Tongue (tissue), 3 donors: ENCODE measurements at places on chromosomes 13 and 19. TPM values are rescaled to one million over a fixed set of nuclear protein-coding genes. Genes with fewer than 3 reads are reported as not detected.

PPAN gene
- total RNA-seq, result 21.7 TPM

DNA sequence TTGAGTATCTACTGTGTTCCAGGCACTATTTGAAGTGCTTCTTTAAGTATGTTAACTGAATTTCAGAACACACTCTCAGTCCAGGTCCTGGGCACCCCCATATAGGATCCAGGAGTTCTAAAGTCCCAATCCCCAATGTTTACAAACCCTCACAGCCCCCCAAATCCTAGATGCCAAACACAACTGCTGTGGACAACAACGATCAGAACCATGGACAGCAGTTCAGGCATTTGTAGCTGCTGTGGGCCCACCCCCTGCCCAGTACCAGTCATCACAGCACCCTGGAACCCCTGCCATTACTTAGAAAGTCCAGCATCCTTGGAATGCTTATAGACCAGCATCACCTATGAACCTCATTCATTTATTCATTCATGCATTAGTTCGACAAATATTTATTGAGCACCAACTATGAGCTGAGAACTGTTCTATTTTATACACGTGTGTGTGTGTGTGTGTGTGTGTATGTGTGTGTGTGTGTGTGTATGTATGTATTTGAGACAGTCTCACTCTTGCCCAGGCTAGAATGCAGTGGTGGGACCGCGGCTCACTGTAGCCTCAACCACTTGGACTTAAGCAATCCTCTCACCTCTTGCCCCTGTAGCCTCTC lies 19.3 kb upstream of the SDHAF1 start:
- DNase-seq, result peak; percentile 47

GRCh38 chr19:39362682-39363657 lies 20.7 kb downstream of the SAMD4B start:
- DNase-seq, result no peak

GRCh38 chr13:65166675-65167074 lies 2063.5 kb downstream of the PCDH9 start:
- no peak for DNase-seq

DNA sequence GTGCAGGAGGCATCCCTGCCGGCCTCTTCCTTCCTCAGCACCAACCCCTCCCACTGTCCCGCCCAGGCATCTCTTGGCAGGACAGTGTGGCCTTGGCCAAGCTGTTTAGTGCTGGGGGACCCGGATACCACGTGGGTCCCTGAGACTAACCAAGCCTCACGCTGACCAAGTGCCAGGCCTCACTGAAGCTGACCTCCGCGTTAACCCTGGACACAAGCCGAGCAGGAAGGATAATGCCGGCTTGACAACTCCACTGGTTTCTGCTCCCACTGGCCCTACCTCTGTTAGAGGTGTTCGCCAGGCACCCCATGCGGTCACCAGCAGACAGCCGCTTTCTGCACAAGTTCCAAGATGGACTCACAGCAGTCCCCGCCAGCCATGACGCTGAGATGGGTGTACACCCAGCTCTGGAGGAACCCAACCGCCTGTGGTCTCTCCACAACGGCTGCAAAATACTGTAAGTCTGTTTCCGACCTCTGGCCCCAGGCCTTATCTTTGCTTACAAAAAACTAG lies 12.4 kb downstream of the GRTP1 start:
- no peak for DNase-seq
